HFFc6 (cell line): ENCODE measurements at places on chromosomes 2 and 18.

DNA sequence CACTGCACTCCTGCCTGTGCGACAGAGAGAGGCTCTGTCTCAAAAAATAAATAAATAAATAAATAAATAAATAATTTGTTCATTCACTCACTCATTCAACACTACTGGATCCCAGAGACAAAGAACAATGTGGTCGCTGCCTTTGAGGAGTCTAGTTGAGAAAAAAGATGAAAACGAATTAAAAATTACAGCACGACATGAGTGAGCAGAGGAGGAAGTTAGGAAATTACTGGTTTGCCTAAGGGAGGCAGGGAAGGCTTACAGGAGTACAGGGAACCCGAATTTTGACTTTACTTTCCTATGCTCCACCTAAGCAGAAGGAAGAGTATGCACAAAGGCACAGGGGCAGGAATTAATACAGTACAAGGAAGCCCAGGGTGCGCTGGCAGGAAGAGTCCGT lies 4.2 kb upstream of the KCMF1 start:
- DNase-seq, result no peak

GRCh38 chr2:147420517-147420916 lies 424.3 kb upstream of the ACVR2A start:
- no peak for DNase-seq

- DNase-seq, result no peak
Observed at GRCh38 chr18:9506046-9506792, 30.9 kb downstream of the RALBP1 start.

- DNase-seq, result no peak
Observed at GRCh38 chr2:65043001-65043400, 13.2 kb upstream of the CEP68 start.

DNA sequence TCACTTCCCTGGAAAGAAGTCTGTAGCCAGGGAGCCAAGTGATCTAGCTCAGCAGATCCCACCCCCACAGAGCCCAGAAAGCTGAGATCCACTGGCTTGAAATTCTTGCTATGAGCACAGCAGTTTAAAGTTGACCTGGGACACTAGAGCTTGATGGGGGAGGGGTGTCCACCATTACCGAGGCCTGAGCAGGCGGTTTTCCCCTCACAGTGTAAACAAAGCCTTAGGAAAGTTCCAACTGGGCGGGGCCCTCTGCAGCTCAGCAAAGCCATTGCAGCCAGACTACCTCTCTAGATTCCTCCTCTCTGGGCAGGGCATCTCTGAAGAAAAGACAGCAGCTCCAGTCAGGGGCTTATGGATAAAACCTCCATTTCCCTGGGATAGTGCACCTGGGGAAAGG lies 887.2 kb upstream of the LRATD1 start:
- no peak for DNase-seq

GRCh38 chr2:60215386-60215901 lies 338.0 kb downstream of the BCL11A start:
- DNase-seq, result no peak

GRCh38 chr2:147001061-147001460 lies 843.8 kb upstream of the ACVR2A start:
- DNase-seq, result no peak

DNA sequence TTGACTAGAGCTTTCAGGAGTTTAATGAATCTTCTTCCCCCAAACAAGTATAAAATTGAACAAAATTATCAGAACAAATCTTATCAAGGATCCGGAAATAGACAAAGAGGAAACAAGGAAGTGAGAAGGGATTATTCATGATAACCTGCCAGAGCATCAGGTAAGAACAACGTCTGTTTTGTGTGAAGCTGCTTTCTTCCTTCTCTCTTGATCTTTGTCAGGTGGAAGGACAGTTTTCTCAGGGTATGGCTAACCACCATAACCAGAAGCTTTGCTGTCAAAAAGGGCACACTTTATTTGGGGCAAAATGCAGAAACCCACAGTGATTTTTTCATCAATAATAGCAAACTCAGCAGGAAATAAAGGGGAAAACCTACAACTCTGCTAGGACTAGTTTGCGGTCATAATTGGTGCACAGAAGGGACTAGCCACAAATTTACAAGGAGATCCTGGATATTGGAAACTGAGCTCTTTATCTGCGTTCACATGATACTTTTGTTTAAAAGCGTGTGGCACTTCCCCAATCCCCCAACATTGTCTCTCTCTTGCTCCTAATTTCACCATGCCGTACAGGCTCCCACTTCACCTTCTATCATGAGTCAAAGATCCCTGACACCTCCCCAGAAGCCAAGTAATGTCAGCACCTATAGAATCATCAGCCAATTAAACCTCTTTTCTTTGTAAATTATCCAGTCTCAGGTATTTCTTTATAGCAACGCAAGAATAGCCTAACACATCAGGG lies 124.2 kb downstream of the FSIP2 start:
- no peak for DNase-seq

GRCh38 chr18:2797951-2798350 lies 48.9 kb upstream of the EMILIN2 start:
- DNase-seq, result no peak

DNA sequence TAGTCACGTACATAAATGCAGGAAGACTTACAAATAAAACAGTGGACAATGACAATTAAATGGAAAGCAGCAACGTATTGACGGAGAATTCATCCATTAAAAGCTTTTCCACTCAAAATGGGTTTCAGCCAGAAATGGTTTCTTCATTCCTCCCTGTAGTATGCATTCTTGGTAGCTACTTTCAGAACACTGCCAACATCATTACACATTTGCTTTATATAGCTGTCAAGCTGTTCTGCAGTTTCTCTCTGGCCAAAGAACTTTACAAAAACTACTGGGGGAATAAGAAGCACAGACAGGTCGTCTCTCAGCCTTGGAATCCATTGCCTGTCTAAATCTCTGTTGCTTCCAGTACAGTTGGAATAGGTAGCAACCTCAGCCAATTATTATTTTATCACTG lies 84.1 kb upstream of the NCKAP5 start:
- peak; percentile 12 for DNase-seq

DNA sequence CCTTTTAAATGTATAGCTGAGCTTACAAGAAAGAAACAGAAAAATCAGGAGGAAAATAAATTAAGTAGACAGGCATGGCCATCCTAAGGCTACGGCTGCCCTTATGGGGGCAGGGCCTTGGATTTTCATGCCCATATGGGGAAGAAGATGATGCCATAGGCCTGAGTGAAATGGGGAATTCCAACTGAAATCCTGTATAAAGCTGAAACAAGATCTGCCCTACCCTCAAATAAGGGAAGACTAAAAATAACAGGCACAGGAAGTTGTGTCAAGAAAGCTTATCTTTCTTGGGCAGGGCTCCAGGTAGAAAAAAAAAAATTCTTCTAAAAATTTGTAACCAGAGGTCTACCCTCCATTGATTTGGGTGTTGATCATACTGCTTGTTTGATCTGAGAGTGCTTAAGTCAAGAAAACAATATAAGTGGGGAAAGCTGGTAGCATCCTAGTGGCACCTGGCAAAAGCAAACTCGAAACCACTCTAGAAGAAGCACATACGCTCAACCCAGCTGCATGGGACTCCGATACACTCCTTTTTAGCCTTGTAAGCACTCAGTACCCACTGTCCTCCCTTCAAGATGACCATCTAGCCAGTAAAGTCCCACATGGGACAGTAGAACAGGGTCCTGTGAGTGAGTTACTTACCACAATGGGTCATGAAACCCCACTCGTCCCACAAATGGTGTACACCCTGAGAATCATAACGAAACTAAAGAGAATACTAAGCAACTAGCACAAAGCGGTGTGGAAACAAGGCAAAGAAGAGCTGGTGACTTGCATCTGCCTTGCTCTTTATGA lies 22.3 kb downstream of the DNAH7 start:
- no peak for DNase-seq

DNA sequence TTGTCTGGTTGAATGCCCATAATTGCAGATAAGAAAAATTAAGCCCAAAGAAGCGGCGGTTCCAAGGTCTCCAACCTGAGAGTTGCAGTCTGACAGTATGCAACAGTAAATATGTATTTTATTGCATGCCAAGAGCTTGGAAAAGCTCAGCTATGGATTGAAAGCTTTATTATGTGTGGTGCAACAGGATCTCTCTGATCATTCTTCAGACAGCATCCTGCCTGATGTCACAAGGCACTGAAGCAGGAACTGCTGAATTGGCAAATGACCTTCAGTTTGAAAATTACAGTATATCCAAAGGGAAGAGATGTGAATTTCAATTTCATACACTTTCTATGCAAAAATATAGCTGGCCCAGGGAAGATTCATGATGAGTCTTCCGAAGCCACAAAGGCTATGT lies 42.5 kb downstream of the DOCK10 start:
- DNase-seq, result no peak

- DNase-seq, result no peak
Observed at GRCh38 chr18:23203891-23204432, 68.7 kb downstream of the CABLES1 start.

GRCh38 chr2:178635897-178636296 lies 155.6 kb downstream of the PLEKHA3 start:
- no peak for DNase-seq

DNA sequence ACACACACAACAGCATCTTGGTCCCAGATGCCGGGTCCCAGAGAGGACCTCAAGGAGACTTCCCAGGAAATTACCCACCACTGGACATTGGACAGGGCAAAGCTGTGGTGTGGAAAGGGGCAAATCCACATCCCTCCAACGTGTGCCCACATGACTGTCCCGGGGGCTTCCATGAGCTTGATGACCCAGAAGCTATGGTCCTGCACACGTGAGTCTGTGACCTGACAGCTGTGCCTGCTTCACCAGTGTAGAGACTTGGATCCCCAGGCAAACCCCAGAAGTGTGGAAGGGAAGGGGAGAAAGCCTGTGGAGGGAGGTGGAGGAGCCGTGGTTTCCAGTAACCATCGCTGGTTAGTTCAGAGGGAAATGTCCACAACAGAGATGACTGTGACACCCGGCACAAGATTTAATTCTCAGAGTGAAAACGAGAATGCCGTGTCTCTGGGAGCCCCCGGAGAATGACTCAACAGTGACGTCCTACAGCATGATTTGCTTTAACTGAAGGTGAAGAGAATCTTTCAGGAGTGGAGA lies 19.1 kb upstream of the GPR55 start:
- no peak for DNase-seq

DNA sequence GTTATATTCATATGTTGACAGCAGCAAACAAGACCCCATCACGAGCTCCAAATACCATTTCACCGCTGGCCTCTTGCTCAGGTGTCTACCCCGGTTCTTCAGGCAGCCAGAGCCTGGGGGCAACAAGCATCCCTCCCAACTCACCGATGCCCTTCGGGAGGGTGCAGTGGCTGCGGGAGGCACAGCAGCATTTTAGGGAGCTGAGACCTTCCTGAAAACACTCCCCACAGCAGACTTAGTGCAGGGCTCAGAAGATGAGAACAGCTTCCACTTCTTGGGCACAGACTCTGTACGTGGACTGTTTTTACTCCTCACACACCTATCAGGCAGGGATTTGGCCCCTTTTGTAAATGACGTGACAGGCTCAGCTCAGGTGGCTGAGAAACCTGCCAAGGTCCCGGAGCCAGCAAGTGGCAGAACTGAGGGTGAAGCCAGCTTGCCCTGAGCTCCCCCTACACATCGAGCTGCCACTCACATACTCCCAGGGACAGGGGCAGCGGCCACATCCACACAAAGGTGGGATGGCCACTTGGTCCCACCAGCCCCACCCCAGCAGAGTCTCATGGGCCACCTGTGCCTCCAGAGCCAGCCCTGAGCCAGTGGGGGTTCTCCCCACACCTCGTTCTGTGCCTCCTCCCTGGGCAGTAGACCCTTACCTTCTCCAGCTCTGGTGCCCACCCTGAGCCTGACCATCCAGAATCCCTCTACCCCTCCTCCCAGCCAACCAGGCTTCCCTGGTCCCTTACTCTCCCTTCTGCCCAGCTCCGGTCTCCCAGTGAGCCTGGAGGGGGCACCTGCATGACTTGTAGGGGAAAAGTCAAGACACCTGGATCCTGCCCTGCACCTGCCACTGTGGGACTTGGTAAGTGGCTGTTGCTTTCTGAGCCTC lies 28.5 kb downstream of the CYP27C1 start:
- DNase-seq, result no peak

- DNase-seq, result peak; percentile 13
Observed at GRCh38 chr2:70607121-70607561, 53.5 kb upstream of the TGFA start.

DNA sequence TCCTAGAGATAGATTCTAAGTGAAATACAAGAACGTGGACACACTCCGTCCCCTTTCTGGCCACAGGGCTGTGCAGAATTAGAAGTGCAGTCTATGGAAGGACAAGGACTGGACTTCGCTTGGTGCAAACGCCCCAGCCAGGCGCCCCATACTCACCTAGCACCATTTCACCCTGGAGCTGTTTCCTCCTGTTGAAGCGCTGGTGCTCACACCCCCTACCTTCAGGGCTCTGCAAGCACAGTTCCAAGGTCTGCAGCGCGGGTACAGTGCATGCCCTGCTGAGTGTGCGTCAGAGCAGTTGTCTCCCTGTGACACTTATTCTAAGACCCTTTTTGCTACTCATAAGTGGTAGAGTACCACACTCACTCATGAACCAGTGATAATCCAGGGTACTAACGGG lies 3.0 kb downstream of the HPCAL1 start:
- no peak for DNase-seq

DNA sequence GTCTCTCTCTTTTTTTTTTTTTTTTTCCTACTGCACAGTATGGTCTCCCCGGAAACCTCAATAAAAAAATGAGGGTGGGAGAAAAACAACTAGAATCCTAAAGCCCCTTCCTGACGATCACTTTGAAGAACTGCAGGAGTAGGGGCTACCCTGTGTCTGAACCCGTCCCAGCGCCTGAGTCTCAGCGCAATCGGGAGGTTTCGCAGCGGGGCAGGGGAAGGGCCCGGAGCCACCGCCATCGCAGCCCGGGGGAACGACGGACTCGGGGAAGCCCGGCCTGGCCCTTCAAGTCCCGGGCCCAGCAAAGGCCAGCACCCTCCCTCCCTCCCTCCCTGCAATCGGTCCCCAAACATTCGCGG lies 411 bp downstream of the NARS1 start:
- no peak for DNase-seq

DNA sequence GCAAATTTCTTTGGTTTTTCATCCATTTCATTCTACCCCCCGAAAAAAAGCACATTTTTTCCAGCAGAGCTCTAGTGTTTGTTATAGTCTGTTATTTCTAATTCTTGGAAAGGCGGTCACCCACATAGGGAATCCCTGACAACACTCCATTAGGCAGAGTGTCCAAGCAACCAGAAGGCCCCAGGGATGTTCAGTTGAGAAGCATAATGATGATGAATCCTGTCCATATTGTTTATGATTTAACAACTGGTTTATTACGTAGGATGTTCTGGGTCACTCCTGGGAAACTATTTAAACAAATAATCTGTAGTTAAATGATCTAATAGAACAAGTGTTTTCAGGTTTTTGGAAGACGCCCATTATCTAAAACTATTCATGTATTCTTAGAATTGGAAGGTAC lies 388.7 kb downstream of the TNS1 start:
- DNase-seq, result no peak

GRCh38 chr2:173567493-173567892 lies 212.8 kb downstream of the CDCA7 start:
- DNase-seq, result no peak

- DNase-seq, result no peak
Observed at GRCh38 chr2:8409461-8410260, 272.2 kb upstream of the ID2 start.
